ENCODE measurements at places on chromosomes 3 and 15.
A peak's percentile ranks its signal among the peaks of the same experiment; 100 is the strongest.

- no peaks in the 10 kb centered on the region for H3K27me3 ChIP-seq
- no peak for DNase-seq
- no peak overlapping the region for H3K27ac ChIP-seq
- no peaks in the 10 kb centered on the region for H3K36me3 ChIP-seq
- no peak overlapping the region for H3K4me3 ChIP-seq
These were observed 69.6 kb downstream of the ATP10A start for GRCh38 chr15:25793354-25794050.

DNA sequence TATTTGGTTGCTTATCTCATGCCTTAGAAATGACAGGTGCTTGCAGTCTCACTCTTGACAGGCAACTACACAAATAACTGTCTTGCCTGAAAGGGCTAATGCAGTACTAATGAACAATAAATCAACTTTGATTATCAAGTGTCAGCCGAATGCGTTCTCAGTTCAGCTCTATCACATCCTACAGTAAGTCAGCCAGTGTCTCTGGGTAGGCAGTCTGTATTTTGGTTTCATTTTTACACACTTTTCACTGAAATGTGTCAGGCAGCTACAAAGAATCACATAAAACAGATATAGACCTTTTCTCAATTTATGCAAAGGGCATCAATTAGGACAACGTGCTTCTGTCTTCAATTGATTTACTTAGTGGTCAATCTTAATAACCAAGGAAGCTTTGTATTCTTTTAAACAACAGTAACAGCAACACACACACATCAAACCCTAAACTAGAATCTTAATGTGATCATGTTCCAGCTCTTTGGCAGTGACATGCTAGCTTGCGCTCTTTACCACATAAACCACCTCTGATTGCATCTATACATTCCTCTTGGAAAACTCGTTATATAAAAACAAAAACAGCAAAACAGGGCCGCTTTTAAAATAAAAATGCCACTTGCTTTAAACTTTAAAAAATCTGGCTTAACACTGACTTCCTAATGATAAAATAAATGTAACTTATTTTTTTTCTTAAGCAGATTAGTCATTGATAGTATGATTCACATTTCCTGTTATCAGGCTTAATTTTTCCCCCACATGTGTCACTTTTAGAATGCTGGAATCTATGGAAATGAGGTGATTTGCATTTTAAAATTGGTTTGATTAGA is 520.4 kb downstream of the FOXP1 start:
- H3K36me3 ChIP-seq, result no peaks in the 10 kb centered on the region
- H3K4me1 ChIP-seq, result peaks cover 53% of the 10 kb centered on the region
- peak overlapping the region; percentile 96 for H3K27ac ChIP-seq
- no peaks in the 10 kb centered on the region for H3K27me3 ChIP-seq

DNA sequence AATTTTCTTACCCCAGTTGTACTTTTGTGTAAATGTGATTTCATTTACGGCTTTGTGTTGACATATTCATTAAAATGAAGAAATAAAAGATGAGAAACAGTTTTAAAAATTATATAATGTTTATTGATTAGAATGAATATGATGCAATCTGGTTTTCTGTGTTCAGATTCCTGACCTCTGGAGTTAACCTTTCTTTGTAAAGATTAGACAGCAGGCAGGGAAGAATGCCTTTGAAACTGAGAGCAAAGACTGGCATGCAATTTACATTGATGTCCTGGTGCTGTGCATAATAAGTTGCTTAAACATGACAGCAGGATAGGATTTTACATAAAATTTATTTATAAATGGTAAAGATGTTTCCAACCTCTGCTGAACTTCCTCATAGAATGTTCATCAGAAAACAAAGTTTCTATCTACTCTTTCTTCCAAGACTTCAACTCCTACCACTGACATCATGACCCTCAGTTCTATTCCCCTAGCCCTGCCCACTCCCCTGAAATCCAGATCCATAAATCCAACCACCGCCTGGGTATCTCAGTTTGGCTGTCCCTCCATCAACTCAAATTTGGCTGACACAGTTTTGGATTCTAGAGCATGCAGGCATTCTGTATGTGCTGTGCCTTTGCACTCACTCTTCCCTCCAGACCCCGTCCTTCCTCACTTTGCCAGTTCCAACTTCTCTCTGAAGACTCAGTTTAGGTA is 1.7 kb downstream of the HGD start:
- DNase-seq, result no peak
- no peaks in the 10 kb centered on the region for H3K27me3 ChIP-seq
- no peak overlapping the region for H3K27ac ChIP-seq
- no peaks in the 10 kb centered on the region for H3K4me1 ChIP-seq
- no peaks in the 10 kb centered on the region for H3K36me3 ChIP-seq
- H3K4me3 ChIP-seq, result no peak overlapping the region

DNA sequence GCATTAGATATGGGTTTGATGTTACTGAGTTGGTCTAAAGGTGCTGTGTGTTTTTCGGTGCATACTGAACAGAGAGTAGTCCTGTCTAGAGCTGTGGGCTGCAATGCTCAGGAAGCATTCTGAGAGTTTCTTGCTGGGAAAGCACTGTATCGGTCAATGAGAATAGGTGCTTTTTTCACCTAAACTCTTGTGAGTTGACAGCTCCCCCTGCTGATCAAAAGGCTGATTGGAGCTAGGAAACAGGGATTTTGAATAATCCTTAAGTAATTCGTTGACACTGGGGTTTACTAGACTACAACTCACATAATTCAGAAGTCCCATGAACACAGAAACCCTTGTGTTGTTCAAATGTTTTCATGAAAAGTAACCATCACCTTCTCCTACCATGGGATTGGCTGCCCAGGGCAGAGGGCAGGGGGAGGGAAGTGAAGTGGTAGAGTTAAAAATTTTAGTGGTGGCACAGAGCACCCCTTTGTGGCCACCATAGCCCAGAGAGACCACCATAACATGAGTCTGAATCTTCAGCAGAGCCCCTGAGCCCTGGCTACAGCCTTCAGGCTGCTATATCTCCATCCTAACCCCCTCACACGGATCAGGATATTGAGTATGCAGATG is 13.0 kb upstream of the MANF start:
- no peaks in the 10 kb centered on the region for H3K4me1 ChIP-seq
- H3K27me3 ChIP-seq, result no peaks in the 10 kb centered on the region
- peak; percentile 16 for DNase-seq
- no peak overlapping the region for H3K27ac ChIP-seq
- no peaks in the 10 kb centered on the region for H3K36me3 ChIP-seq

DNA sequence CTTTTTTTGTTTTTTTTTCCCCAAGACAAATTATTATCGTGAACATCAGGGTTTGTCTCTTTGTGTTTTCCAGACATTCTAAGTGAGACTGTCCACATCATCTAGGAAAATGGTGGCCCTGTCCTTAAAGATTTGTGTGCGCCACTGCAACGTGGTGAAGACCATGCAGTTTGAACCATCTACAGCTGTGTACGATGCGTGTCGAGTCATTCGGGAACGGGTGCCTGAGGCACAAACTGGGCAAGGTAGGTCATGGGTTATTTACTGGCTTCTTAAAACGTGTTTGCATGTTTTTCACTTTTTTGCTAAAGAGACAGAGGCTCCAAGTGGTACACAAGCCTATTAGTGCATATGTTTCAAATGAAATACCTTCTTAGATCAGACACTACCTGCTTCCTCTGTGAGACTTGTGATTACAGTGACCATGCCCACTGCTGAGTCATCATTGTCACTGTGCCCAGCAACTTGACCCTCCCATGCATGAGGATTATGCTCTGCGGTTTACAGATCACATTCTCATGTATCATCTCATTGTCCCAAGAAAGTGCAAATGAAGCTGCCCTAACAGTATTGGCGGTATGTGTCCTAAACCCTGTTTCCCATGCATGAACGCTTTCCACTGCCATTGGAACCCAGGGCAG is 395.2 kb upstream of the TPM1 start:
- H3K36me3 ChIP-seq, result no peaks in the 10 kb centered on the region
- H3K27me3 ChIP-seq, result no peaks in the 10 kb centered on the region
- no peak overlapping the region for H3K27ac ChIP-seq
- no peak for DNase-seq

DNA sequence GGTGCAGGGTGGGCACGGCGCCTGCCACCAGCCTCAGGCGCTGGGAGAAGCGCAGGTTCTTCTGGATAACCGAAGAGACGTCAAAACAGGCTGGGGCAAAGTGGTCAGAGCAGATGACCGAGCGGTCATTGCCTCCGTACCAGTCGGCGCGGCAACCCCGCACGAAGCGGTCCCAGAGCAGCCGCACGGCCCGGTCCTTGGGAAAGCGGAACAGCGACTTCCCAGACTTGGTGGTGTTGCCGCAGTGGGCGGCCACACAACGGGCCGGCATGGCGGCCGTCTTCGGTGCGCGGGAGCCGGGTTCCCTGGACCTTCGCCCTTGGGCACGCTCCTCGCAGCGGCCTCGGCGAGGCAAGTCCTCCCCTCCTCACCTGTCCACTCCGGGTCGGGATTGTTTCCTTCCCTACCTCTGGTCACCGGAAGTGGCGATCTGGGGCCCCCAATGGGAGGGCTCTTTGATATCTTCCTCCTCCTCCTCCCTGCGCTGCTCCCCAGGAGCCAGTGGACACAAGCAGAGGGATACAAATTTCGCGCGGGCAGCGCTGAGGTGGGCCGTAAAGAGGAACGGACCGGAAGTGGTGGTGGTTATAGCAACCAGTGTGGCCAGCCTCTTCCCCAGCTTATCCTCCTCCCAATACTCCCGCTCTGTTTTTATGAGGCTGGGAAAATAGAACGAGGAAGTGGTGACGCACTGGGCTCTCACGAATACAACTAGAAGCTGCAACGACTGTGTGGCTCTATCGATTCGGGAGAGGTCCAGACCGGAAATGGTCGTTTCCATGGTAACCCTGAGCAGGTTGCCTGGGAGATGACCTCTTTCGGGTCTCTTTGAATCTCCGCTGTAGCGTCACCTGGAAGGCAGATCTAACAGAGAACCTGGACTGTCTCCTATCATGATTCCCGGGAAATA is at the start of the genes LRRC49 and THAP10:
Gene LRRC49 (plus strand): TSS at position 825 of the 910 bp plus-strand sequence. CDS start 69 bp downstream, at position 894.
Gene THAP10 (minus strand): TSS at position 432 of the 910 bp plus-strand sequence. CDS start 161 bp downstream, at position 271.
- peaks cover 9% of the 10 kb centered on the region for H3K4me1 ChIP-seq
- H3K36me3 ChIP-seq, result no peaks in the 10 kb centered on the region
- H3K27ac ChIP-seq, result peak within 1 kb of the TSS; percentile 30

GRCh38 chr3:31532587-31533168 is at the start of gene STT3B:
STT3B (plus strand) TSS chr3:31532925; CDS start chr3:31532999, 74 bp downstream.
- peaks cover 5% of the 10 kb centered on the region for H3K4me1 ChIP-seq
- H3K4me3 ChIP-seq, result peak within 1 kb of the TSS; percentile 84
- peak within 1 kb of the TSS; percentile 94 for H3K27ac ChIP-seq
- DNase-seq, result no peak
- no peaks in the 10 kb centered on the region for H3K27me3 ChIP-seq

DNA sequence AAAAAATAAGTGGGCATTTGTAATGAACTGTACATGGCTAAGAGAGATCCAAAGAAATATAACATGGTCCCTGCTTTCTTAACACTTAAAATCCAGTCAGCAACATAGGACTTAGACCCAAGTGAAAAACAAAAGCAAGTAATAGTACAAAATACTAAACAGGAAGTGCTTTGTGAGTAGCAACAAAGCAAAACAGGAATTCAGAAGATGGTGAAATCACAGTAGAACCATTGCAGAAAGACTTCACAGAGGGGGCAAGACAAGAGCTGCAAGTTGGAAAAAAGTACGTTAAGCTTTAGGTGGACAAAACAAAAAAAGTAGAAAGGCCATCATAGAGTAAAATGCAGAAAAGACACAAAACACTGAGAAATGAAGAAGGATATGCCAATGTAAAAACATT is 116.0 kb downstream of the TBC1D5 start:
- H3K27me3 ChIP-seq, result no peaks in the 10 kb centered on the region
- no peaks in the 10 kb centered on the region for H3K36me3 ChIP-seq
- no peak for DNase-seq
- H3K4me3 ChIP-seq, result no peak overlapping the region
- H3K4me1 ChIP-seq, result no peaks in the 10 kb centered on the region

DNA sequence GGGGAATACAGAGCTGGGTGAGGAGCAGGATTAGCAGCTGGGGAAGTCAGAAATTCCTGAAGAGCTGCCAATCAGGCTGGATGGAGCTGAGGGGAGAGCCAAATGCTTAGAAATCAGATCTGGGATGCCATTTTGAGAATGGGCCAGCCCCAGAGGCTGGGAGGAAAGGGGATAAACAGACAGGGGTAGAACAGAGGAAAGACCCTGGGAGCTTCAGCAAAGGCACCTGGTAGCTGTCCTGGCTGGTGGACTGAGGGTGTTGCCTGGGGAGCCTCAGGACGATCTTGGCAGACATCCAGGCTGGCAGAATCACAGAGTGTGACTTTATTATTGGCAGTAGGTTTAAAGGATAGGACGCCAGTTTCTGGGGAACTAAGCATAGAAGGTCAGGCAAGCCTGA is 97.8 kb downstream of the SQOR start:
- no peak for DNase-seq
- no peaks in the 10 kb centered on the region for H3K27me3 ChIP-seq
- no peak overlapping the region for H3K27ac ChIP-seq
- H3K4me3 ChIP-seq, result no peak overlapping the region
- no peaks in the 10 kb centered on the region for H3K36me3 ChIP-seq
- no peaks in the 10 kb centered on the region for H3K4me1 ChIP-seq

- no peak for DNase-seq
- H3K4me1 ChIP-seq, result no peaks in the 10 kb centered on the region
- H3K36me3 ChIP-seq, result no peaks in the 10 kb centered on the region
- no peak overlapping the region for H3K27ac ChIP-seq
These were observed 39.2 kb upstream of the BCL2A1 start for GRCh38 chr15:80010131-80010673.

- H3K27ac ChIP-seq, result peak overlapping the region; percentile 98
- no peaks in the 10 kb centered on the region for H3K27me3 ChIP-seq
- DNase-seq, result peak; percentile 56
- peaks cover 18% of the 10 kb centered on the region for H3K4me1 ChIP-seq
These were observed 817 bp downstream of the CLK3 start for GRCh38 chr15:74616366-74616939.

GRCh38 chr3:78754066-78754743 is 1013.6 kb downstream of the ROBO1 start:
- no peaks in the 10 kb centered on the region for H3K27me3 ChIP-seq
- no peaks in the 10 kb centered on the region for H3K4me1 ChIP-seq
- no peak overlapping the region for H3K4me3 ChIP-seq
- no peaks in the 10 kb centered on the region for H3K36me3 ChIP-seq
- H3K27ac ChIP-seq, result no peak overlapping the region

DNA sequence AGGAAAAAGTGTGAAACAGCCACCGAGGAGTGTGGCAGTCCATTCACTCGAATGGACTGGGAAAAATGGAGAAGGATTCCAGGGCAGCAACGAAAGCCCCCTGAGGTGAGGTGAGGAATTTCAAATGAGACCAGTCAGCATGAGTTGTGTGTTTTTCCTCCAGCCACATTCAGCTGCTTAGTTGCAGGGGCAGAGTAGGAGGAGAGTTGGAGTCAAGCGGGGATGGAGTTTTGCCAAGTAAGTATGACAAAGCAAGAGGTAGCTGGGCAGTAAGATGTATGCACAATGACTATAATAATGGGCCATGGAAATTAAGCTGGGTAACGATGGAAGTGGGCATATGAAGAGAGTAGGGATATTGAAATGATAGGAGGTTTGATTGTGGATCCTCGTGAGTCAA is 64.4 kb downstream of the CCDC54 start:
- no peak for DNase-seq
- no peak overlapping the region for H3K27ac ChIP-seq

- DNase-seq, result no peak
- H3K36me3 ChIP-seq, result no peaks in the 10 kb centered on the region
- H3K4me3 ChIP-seq, result peak within 1 kb of the TSS; percentile 39
These were observed at the start of gene SLC38A3 for GRCh38 chr3:50204804-50205412. SLC38A3 (plus strand) TSS chr3:50205271; CDS start chr3:50214200, 8,929 bp downstream.
